A549 (cell line): ENCODE measurements at places on chromosomes 1 and 21.

- DNase-seq: peak; percentile 1
Observed at GRCh38 chr1:103461161-103462105, 64.1 kb upstream of the RNPC3 start.

DNA sequence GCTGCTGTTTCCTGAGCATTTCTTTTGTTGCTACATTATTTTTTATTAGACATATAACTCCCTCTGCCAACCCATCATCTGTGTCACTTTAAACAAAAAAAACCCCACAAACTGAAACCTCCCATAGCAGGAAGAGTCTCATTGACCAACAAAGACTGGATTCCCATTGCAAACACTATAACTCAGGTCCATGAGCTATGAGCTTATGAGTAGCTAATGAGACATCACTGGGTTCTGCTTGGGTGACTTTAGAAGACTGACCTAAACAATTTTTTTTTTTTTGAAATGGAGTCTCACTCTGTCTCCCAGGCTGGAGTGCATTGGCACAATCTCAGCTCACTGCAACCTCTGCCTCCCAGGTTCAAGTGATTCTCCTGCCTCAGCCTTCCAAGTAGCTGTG is 212.8 kb downstream of the LTN1 start:
- no peak for DNase-seq

DNA sequence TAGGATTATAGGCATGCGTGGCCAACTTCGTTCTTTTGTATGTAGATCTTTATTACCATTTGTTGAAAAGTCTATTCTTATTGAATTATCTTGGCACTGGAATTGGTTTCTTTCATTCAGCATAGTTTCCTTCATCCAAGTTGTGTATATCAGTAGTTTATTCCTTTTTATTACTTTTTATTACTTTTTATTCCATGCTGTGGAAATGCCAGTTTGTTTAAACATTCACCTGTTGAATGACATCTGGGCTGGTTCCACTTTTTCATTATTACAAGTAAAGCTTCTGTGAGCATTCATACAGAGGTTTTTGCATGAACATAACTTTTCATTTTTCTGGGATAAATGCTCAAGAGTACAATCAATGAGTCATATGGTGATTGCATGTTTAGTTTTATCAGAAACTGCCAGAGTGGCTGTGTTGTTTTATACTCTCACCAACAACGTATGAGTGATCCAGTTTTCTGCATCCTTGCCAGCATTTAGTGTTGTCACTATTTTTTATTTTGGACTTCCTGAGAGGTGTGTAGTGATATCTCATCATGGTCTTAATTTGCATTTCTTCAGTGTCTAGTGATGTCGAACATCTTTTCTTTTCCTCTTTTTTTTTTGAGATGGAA is 28.6 kb downstream of the PTPRU start:
- DNase-seq: no peak

DNA sequence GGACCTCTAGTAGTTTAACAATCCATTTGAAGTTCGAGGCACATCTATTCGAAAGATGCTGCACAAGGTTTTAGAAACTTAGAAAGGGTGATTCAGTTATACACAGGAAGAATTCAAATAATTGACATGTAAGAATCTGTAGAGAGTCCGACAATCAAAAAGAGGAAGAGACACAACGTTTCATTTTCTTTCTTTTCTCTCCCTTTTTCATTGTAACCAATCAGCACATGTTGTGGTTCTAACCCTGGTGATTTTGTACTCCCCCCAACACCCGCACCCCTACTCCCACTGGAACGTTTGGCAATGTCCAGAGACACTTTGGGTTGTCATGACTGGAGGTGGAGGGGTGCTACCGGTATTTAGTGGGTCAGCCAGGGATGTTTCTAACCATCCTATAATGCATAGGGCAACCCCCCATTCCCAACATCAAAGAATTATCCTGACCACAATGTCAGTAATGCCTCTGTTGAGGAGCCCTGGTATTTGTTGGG is 4.9 kb downstream of the TGFB2 start:
- no peak for DNase-seq

DNA sequence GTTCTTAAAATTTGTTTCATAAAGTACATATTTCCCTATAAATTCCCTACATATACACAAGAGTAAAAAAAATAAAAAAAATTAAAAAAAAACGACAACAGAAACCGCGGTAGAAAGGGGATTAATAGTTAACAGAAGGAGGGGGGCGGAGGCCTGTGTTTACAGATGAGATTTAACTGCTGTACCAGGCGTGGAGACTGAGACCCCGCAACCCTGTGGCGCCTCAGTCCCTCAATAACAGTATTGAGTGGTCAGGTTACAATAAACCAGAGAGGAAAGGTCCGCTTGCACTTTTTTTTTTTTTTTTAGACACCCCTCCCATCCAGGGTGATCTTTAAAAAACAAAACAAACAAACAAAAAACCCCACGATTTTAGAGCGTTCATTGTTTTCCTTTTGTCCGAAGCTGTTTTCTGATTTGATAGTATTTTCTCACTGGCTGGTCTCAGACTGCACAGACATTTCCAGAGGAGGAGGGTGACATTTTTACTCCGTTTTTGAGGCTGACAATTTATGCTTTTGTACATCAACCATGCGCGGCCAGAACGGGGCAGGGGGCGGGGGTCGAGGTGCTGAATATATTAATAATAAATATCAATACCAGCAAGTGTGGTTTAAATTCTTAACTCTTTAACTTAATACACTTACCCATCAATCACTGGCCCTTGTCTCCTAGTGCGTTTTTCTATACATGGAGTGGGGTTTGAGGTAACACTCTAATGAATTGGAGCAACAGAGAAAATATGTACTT is 1223.9 kb downstream of the BRINP3 start:
- DNase-seq: no peak

DNA sequence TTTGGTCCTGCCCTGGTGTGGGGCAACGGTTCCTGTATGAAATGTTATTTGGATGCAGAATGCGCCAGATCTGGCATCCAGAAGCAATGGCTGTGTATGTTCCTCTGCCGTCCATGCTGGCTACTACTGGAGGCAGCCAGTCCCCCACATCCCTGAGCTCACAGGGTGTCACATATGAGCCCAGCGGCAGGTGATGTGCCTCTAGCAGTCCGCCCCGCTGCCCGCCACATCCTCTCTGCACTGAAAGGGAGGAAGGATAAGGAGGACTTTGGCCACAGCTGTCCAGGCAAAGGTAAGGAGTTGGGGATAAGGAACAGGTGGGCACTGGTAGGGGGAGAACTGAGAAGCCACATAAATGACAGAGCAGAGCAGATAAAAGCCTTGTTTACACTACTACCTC is 305.3 kb upstream of the DAB1 start:
- no peak for DNase-seq

DNA sequence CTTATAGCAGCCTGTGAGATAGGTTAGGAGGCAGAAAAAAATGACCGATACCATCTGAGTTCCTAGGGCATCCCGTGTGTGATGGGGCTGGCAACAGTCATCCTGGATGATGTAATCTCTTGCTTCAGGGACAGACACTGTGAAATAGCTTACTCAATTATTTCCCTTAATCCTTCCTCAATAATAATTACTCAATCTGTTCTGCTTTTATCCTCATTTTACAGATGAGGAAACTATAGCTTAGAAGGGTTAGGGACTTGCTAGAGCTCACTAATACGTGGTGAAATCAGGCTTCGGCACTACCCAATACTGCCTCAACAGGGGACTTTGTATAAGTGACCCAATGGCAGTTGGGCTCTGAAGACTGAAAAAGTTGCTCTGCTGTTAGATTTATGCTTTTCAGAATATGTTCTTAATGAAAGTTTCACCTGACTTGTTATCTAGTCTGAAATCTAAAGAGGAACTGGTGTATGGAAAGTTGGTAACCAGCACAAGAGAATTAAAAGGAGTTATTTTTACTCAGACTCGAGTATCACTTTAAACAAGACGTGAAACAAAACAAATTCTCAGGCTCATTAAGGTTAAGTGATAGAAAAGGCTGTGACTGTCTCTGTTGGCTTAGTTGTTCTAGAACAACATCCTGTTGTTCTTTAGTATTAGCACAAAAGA is 14.4 kb downstream of the CD55 start:
- DNase-seq: no peak

GRCh38 chr1:212514782-212515181 is 82.1 kb downstream of the NENF start:
- DNase-seq: no peak

DNA sequence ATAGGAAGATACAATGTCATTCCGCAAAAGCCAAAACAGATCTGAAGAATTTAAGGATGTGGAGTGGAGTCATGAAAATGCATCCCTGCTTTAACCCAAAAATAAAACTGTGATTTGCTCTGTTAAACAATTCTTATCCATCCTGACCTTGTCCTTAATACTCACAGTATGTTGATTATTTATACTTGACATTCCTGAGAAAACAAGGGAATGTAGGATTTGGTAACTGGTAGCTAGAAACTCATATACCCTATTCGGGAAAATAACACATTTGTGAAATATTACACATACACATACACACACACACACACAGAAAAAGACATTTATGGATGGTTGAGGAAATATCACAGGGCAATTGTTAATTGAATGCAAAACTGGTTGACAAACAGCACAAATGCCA is 80.2 kb downstream of the FMN2 start:
- DNase-seq: no peak
